Stimulated activated CD8-positive, alpha-beta memory T cell treated with anti-CD3 and anti-CD28 coated beads, Interleukin-15, amount 100 ng/mL, for 24 hours (primary cell): ENCODE measurements at places on chromosomes 4 and X.

DNA sequence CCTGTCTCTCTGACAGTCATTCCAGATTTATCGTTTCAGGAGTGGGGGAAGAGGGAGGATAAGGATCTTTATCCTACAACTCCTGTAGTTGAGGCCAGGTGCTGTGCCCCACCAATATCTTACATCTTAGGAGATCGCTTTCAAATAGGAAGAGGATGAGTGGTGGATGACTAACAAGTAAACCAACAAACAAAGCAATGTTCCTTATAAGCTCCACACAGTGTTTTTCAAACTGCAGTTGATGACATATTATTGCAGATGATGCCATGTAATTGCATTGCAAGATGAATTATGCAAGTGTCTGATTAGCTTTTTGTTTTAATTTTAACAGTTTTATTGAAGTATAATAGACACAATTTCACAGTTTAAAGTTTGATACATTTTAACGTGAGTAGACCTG is 35.8 kb upstream of the TMEM164 start:
- DNase-seq = no peak

GRCh38 chrX:153763989-153764755 is at the start of gene PLXNB3:
PLXNB3 (plus strand) TSS chrX:153764249; CDS start chrX:153765536, 1,287 bp downstream.
- DNase-seq = peak; percentile 47

DNA sequence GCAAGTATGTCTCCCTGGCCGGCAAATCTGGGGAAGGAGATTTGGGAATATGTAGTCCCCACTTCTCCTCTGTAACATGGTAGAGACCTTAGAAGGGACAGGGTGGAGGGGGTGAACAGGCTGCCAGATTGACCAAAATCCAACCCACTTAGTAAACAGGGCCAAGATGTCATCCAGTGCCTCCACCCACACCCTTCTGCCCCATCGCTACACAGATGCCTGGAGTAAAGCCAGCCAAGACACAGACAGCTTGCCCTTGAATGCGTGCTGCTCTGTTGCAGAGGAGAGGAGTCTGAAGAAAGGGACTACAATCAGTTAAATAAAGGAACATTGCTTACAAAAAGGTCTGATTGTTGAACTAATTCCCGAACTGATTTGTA is 160.1 kb upstream of the LDB2 start:
- DNase-seq = no peak

DNA sequence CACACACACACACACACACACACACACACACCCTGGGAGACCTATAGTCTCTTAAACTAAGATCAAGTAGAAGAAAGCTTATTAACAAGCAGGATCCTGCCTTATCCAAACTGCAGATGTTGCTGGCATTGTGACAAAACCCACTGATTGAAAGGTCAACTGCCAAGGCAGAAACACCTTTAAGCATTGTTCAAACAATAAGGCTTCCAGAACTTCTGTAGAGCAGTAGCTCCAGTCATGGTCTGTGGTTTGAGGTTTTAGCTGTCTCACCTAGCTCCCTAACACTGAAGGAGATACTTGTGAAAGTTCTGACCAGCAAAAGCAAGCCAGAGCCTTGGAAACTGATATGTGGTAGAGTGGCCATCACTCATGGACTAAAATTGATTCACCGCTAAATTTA is 59.8 kb downstream of the PTCHD1 start:
- DNase-seq = no peak

- DNase-seq = no peak
Observed at GRCh38 chrX:117982694-117983392, 133.8 kb downstream of the KLHL13 start.

DNA sequence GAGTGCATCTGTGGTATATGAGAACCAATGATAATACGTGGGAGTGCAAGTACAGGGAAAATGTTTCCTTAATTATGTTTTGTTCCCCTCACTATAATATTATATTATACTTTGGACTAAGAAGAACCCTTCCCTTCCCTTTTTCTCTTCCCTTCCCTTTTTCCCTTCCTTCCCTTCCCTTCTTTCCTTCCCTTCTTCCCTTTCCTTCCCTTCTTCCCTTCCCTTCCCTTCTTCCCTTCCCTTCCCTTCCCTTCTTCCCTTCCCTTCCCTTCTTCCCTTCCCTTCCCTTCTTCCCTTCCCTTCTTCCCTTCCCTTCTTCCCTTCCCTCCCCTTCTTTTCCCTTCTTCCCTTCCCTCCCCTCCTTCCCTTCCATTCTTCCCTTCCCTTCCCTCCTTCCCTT is 36.9 kb upstream of the VSIG4 start:
- DNase-seq = no peak

DNA sequence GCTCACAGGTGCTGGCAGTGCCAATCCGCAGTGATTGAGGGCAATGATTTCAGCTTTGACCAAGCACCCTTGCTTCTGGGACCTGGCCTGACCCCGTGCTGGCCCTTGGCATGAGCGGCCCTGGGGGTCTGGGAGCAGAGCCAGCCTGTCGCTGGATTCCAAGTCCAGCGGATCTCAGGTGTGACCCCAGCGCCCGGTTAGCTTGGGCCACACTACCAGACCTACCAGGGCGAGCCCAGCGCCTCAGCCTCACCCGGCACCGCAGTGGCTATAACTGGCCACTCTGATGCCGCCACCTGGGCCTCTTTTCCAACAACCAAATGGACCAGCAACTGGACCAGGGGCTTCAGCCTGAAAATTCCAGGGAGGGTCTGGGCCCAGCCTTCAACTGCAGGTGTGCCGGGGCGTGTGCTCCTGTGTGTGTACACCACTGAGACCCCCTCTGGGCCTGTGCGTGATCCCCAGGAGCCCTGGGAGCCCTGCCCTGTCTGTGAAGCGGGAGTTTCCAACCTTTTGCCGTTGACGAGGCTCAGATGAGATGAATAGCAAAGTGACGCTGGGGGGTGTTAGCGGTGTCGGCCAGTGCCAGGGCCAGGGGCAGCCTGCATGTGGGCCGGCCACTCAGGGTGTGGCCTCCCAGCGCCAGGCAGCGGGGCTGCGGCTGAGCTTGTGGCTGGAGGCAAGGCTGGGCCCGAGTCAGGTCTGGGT is 658 bp downstream of the SH3TC1 start:
- DNase-seq = no peak

GRCh38 chr4:127229855-127230608 is 402.7 kb upstream of the INTU start:
- no peak for DNase-seq

GRCh38 chr4:171472230-171472629 is 341.0 kb upstream of the GALNTL6 start:
- DNase-seq = no peak

DNA sequence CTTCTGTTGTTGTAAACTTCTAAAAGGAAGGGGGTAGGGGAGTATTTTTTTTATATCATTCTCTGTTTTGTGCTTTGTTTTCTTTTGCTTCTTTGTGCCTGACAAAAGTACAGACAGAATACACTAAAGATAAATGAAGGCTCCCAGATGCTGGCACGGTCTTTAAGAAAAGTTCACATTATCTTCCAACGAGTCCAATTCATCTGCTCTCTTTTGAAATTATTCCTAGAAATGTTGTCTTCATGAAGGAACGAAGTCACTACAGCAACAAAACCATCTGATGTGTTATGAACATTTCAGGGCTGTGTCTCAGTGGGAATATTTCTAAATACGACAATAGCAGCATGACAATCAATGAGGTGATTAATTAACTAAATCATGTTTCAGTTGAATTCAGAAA is 813.8 kb upstream of the HTR2C start:
- no peak for DNase-seq

DNA sequence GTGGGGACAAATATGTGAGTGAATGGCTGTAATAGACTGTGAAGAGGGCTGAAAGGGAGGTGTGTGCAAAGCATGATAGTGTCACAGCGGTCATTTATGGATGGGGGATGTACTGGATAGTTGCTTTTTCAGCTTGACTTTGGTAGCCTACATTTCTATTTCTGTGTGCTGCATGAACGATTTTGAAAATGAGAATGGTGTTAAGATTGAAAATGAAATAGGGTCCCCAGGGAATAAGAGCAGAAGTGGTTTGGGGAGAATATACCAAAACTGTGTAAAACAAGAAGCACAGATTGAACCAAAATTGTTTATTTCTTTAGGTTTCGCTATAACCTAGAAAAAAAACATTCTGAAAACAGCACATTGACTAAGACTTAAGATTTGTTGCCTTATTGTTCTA is 58.8 kb upstream of the CLNK start:
- DNase-seq = no peak

DNA sequence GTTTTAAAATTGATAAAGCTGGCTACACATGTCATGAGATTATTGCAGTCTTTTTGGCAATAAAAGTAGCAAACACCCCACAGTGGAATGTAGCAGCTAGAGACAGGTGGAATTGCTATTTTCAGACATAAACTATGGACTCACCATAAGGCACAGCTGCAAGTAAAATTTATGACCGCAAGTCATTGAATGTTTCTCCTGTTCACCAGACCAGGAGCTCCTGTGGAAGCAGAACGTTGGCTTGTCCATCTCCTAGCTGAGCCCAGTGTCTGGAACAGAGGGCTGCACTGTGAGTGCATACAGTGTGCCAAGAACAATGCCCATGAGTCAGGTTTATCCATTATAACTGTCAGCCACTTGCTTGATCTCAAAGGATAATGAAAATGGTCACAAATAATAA is 538.2 kb downstream of the INPP4B start:
- DNase-seq = no peak

GRCh38 chrX:105241056-105241455 is 20.6 kb upstream of the TEX13A start:
- no peak for DNase-seq

DNA sequence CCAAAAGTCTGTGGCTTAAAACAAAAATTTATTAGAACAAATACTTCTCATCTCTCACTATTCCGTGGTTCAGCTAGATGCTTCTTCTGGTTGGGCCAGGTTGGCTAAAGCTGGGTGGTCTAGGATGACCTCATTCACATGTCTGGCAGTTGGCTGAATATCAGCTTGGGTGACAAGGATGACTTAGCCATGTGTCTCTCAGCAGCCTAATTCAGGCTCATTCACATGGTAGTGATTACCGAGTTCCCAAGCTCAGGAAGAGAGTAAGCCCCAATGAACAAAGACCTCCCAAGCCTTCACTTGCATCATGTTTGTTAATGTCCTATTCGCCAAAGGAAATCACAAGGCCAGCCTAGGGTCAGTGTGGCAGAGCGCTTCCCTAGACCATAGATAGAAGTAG is 119.4 kb downstream of the FANCB start:
- DNase-seq = no peak

GRCh38 chr4:72846280-72847111 is 223.0 kb downstream of the COX18 start:
- no peak for DNase-seq

GRCh38 chr4:109590905-109591304 is 30.9 kb downstream of the MCUB start:
- no peak for DNase-seq

DNA sequence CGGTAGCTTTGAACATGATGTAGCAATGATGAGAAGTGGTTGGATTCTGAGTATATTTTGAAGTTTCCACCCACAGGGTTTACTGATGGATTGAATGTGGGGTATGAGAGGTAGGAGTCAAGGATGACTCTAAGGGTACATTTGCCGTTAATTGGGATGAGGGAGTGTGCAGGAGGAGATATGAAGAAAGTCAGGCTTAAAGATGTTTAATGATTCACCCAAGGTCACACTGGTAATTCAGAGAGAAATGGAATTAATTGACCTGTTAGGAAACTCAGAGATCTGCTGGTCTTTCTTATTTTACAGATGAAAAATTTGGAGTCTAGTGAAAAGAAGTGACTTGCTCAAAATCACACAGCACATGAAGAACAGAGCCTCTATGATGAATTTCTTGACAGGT is 390.7 kb downstream of the GBA3 start:
- DNase-seq = no peak

DNA sequence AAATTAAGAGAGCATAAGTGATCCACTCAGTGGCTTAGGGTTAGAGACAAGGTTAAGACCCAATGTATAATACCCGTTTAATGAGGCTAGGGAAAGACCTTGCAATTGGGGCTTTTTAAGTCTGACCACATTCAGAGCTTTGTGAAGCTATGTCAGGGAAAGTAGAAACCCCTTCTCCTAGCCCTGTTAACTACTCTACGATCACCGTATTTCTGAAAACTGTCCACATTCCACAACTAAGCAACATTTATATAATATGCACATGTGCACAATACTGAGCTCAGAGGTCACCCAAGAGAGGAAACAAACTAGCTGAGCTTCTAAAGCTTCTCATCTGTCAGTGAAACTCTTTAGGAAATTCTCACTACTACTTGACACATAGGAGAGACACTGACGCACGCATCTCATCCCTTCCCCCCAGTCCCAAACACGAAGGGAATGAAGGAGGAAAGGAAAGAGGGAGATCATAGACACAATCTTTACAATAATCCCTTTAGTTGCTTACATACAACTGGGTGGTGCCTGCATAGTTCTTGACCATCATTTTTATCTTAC is 56.2 kb downstream of the METTL14 start:
- no peak for DNase-seq

DNA sequence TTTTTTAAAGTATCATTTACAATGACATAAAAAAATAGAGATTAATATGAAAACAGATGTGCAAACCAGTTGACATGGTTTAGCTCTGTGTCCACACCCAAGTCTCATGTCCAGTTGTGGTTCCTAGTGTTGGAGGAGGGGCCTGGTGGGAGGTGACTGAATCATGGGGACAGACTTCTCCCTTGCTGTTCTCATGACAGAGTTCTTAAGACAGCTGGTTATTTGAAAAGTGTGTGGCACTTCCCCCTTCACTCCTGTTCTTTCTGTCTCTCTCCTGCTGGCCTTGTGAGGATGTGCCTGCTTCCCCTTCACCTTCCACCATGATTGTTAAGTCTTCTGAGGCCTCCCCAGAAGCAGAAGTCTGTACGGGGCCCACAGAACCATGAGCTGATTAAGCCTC is 23.8 kb downstream of the CNOT6L start:
- DNase-seq = no peak

GRCh38 chr4:57131849-57132742 is 21.9 kb upstream of the IGFBP7 start:
- no peak for DNase-seq

GRCh38 chr4:6268650-6269615 is 717 bp upstream of the WFS1 start:
- DNase-seq = no peak

- DNase-seq = no peak
Observed at GRCh38 chr4:29199025-29199424, 1521.1 kb upstream of the PCDH7 start.

DNA sequence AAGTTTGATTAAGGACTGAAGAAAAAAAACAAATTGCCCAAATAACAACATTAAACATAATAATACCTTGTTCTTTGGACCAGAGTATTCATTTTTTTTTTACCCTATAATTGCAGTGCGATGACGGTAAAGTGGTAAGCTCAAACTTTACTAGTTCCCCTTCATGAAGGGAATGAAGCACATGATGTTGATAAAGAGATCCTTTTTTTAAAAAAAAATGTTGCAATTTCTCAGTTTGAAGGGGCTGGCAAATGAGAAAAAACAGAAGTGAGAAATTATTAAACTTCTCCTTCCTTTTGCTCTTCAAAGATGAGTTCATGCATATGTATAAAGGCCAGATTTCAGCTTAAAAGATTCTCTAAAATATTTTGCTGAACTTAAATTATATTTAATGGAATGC is 231.7 kb downstream of the C4orf33 start:
- no peak for DNase-seq

DNA sequence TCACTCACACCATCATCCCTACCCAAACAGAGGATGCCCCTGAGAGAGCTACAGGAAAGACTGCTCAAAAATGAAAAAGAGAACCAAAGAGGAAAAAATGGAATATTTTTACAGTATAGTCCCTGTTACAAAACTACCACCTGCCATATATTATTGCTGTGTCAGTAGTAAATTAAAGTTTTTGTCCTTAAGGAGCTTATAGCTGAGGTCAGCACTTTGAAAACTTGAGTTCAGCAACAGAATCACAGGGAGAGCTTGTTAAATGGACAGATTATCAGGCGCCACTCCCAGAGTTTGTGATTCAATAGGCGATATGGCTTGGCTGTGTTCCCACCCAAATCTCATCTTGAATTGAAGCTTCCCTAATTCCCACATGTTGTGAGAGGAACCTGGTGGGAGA is 71.9 kb upstream of the FAM9A start:
- no peak for DNase-seq
